ENCODE measurements at places on chromosomes 7 and 10. TPM values are rescaled to one million over a fixed set of nuclear protein-coding genes. Genes with fewer than 3 reads are reported as not detected.

DNA sequence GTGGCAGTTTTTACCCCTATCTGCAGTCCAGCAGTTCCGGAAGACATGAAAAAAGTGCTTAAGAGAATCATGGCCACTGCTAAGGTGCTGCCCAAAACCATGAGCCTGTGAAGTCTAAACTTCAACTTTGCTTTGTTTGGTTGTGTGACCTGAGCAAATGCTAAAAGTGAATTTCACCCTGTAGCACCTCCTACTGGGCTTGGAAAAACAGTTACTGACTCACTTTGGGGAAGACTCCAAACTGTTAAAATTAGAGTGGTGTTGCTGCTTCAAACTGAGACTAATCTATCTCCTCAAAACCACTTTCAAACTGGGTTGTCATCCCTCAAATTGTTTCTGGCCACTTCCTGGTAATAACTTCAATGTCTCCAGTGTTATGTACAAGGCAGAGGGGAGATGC is 21.3 kb downstream of the MKX start:
- no peak for DNase-seq

- no peak for DNase-seq
Measured at GRCh38 chr10:129843702-129844101, 120.4 kb downstream of the EBF3 start.

DNA sequence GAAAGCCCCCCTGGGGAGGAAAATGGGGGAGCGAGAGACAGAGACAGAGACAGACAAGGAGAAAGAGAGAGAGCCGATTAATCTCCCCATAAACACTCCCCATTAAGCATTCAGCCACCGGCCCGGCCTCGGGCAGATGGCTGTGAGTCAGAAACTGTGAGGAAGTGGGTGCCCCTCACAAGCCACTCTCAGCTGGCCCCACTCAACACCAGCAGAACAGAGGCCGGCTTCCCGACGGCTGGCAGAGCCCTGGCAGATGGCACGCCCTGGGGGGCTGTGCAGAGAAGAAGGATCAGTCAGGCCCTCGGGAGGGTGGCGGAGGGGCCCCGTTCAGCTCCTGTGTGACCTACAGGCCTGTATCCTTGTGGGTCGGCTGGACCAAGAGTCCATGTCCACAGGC is 41.2 kb downstream of the CAMK2B start:
- DNase-seq, result peak; percentile 10

- DNase-seq, result no peak
Measured at GRCh38 chr7:44824894-44825526, 22.9 kb downstream of the H2AZ2 start.

Gene THSD7A
- total RNA-seq, result 12.3 TPM

Gene ZSCAN25
- total RNA-seq, result 21.0 TPM

Gene ZWINT
- total RNA-seq, result 1.0 TPM

DNA sequence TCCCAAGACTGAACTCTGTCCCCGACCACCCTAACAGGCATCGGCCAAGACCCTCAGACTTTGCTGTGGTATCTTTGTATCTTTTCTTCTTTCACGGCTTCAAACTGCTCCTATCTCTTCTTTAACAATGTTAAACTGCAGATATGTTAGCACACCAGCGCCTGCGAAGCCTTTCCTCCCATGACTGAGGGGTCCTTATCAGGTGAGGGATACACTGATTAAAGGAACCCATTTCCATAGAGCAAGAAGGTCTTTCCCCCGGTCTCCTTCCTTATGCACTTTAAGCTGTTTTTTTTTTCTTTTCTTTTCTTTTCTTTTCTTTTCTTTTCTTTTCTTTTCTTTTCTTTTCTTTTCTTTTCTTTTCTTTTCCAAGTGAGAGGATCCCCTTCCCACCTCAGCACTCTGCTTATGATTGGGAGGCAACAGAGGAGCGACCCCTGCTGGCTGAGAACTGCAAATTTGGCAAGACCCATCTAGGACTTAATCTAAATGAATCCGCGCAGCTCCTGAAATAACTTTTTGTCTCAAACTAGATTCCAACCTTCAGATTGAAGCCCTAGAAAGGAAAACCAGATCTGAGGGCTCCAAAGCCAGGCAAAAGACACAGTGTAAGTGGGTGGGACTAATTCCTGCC is 109.9 kb downstream of the ITGB8 start:
- no peak for DNase-seq

Gene ASL
- total RNA-seq, result 17.1 TPM

DNA sequence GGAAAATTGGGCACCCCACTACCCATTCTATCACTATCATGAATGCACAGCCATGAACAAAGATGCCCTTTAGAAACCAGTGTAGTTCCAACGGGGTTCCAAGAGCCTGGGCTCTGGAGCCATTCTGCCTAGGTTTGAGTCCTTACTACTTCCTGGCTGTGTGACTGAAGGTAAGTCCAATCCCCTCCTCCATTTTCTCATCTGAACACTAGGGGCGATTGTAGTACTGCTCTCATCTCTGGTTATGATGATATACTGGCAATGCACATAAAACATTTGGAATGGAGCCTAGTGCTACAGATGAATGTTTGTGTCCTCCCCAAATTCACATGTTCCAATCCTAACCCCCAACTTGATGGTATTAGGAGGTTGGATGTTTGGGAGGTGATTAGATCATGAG is 28.1 kb upstream of the CDH23 start:
- DNase-seq, result no peak

DNA sequence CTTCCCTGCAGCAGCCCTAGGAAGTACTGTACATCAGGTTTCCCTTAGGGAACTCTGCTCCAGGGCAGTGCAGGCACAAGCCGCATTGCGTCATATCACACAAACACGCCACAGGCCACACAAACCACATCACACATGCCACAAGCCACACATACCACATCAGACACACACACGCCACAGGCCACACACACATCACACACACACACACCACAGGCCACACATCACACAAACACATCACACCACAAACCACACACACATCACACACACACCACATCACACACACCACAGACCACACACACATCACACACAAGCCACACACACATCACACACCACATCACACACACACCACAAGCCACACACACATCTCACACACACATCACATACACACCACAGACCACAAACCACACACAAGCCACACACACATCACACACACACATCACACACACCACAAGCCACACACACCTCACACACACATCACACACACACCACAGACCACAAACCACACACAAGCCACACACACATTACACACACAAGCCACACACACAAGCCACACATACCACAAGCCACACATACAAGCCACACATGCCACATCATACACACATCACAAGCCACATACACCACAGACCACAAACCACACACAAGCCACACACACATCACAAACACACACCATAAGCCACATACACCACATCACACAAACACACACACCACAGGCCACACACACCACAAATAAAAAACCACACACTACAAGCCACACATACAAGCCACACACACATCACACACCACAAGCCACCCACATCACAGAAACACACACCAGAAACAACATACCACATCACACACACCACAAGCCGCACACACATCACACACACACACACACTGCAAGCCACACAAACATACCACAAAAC is 53.4 kb downstream of the TMEM209 start:
- DNase-seq, result no peak

GRCh38 chr7:50436133-50436806 is 13.9 kb downstream of the FIGNL1 start:
- DNase-seq, result no peak

- no peak for DNase-seq
Measured at GRCh38 chr10:93173967-93174845, 100.5 kb downstream of the CYP26A1 start.

GRCh38 chr7:155811895-155812761 is at the start of gene SHH:
Gene SHH, minus strand, starts transcription at chr7:155812463. Its CDS starts 341 bp downstream, at chr7:155812122.
- DNase-seq, result no peak

- DNase-seq, result no peak
Measured at GRCh38 chr10:28939281-28940157, 262.2 kb downstream of the BAMBI start.

- no peak for DNase-seq
Measured at GRCh38 chr10:113162960-113163359, 212.9 kb downstream of the TCF7L2 start.

GRCh38 chr10:32680803-32681557 is 235.0 kb downstream of the CCDC7 start:
- DNase-seq, result no peak

- no peak for DNase-seq
Measured at GRCh38 chr10:20582041-20582440, 315.1 kb downstream of the NEBL start.

Gene SH2B2
- 8.2 TPM for total RNA-seq

DNA sequence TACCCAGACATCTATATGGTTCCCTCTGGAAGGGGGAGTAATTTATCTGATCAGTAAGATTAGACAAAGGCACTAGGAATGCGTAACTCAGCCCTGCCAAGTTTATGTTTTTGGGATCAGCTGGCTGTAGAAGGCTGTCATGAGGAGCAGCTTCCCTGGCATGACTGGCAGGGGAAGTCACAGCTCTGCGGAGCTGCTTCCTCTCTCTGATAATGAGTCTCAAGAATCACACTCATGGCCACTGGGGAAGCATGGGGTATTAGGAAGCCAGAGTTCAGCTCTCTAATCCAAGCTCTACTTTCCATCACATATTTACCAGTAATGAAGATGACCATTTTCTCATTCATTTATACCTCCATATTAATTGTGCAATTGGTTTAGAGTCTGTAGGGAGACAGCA is 758.9 kb downstream of the GRM8 start:
- DNase-seq, result no peak

- DNase-seq, result no peak
Measured at GRCh38 chr10:91381257-91381891, 28.8 kb upstream of the HECTD2 start.

GRCh38 chr7:46696741-46697140 is 775.7 kb upstream of the IGFBP3 start:
- no peak for DNase-seq

Gene CHN2
- total RNA-seq, result 25.9 TPM

GRCh38 chr7:92527300-92528187 is 776 bp downstream of the PEX1 start:
- peak; percentile 25 for DNase-seq

GRCh38 chr10:20963056-20963455 is 65.9 kb upstream of the NEBL start:
- no peak for DNase-seq

- DNase-seq, result no peak
Measured at GRCh38 chr10:61609701-61610100, 53.0 kb upstream of the CABCOCO1 start.

DNA sequence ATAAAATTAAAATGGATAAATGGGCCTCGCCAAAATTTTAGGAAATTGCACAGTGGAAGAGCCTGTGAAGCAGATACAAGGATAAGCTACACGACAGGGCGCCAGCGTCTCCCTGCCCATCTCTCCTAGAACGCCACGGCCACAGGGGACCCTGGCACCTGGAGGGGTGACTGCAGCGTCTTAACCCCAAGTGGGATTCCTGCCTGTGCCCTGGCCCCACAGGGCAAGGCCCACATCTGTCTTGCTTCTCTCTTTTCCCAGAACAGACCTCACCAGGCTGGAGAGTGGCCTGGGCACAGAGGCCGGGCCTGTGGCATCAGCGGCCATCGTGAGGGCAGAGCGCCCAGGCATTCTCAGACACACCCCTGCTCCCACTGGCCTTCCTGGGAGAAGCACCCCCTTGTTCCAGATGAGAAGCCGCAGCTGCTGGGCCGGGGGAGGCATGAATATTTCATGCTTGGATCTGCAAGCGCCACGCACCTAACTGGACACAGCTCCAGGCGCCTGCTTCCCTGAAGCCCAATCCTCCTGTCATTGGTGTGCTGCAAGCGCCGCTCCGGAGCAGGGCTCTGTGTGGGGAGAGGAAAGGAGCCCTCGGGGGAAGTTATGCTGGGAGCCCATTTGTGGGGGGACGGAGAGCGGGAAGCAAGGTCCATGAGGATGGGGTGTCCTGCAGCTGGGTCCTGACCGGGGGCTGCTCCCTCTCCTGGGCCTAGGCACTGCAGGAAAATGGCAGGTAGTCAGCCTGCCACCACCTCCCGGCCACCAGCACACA is 153.5 kb downstream of the ELFN1 start:
- DNase-seq, result no peak

DNA sequence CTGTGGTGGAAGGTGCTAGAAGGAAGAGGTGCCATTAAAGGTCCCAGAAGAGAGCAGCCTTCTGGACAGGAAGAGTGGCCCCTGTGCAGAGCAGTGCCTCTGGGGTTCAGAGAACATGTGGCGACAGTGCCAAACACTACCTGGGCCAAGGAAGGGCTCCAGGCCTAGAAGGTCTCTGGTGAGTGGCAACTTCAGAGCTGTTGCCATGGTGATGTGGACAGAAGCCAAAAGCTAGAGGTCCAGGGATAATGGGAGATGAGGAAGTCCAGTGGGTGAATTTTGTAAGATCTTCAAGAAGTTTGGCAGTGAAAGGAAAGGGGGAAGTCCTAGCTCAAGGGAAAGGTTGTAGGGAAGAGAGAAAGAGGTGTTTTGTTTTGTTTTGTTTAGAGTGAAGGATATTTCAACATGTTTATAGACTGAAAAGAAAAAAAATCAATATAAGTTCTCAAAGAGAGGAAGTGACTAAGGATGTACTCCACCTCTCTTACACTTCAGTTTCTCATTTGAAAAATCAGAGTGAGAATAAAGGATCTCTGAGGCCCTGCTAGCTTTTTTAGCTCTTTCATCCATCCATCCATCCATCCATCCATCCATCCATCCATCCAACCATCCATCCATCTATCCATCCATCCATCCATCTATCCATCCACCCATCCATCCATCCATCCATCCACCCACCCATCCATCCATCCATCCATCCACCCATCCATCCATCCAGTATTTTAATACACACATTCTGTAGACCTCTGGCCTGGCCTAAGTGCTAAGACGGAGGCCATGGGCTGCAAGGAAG is 77.1 kb upstream of the DUSP5 start:
- DNase-seq, result no peak

GRCh38 chr10:68327889-68328786 is 3.7 kb upstream of the HNRNPH3 start:
- DNase-seq, result no peak

- no peak for DNase-seq
Measured at GRCh38 chr10:58266003-58266825, 1.5 kb downstream of the IPMK start.

DNA sequence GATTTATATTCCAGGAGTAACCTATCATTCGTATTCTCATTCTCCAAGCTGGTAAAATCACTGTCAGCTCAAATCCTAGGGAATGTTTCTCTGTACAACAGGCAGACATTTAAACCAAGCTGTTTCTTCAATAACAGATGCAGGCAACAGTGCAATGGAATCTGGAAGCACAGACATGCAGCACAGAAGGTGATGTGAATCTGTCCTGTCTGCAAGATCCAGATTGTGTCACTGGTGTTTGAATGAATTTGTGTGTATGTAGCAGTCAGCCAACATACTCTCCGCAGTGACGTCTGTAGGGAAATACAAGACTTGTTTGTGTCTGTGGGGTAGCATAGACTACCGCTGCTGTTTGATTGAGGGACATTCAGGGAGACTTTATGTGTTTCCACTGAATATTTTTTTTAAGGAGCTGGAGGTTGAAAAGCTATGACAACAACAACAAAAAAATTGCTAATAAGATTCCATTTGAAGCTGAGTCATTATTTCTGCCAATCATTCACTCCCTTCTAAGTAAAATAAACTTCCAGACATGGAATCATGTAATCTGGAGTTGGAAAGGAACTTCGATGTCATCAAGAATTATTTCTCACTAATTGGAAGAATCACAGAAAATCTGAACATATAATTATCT is 122.9 kb upstream of the MYO3A start:
- DNase-seq, result no peak

Gene FANK1
- total RNA-seq, result 1.3 TPM
